ENCODE measurements at places on chromosomes 11 and 22.

DNA sequence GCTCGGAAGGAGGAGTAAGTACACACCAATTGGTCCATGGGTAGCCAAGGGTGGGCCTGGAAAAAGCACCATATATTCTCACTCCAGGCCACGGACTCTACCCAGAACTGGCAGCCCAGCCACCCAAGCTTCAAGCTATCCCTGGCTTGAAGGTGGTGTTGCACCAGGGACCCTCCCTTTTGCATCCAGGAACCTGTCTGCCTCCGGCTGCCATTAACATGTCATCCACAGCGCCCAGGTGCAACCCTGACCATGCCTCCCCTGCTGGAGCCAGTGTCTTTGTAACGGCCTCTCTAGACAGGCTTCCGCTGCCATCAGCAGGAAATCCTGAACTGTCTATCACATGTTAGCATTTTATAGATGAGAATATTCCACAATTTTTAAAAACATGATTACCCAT is 2158.5 kb upstream of the RAG2 start:
- no peak for DNase-seq

GRCh38 chr11:13343067-13343466 is 65.5 kb downstream of the BMAL1 start:
- no peak for DNase-seq

DNA sequence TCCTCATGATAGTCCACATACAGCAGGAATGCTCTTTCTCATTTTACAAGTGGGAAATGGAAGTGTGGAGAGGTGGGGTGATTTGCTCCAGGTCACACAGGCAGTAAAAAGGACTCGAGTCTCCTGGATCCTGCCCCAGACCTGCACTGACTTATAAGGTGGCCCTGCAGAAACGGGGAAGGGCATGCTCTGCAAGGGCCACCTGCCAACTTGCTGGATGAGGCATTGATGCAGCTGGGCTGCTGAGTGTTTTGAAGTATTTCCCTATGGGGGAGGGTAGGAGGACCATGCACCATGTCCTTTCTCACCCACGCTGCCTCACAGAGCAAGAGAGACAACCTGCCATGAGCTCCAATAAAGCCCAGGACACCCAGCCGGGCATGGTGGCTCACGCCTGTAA is 36.9 kb downstream of the OR6Q1 start:
- no peak for DNase-seq

- DNase-seq: no peak
Measured at GRCh38 chr22:30310881-30311771, 15.6 kb downstream of the TBC1D10A start.
